ENCODE measurements at places on chromosomes 6 and 20.
A peak's percentile ranks its signal among the peaks of the same experiment; 100 is the strongest.

DNA sequence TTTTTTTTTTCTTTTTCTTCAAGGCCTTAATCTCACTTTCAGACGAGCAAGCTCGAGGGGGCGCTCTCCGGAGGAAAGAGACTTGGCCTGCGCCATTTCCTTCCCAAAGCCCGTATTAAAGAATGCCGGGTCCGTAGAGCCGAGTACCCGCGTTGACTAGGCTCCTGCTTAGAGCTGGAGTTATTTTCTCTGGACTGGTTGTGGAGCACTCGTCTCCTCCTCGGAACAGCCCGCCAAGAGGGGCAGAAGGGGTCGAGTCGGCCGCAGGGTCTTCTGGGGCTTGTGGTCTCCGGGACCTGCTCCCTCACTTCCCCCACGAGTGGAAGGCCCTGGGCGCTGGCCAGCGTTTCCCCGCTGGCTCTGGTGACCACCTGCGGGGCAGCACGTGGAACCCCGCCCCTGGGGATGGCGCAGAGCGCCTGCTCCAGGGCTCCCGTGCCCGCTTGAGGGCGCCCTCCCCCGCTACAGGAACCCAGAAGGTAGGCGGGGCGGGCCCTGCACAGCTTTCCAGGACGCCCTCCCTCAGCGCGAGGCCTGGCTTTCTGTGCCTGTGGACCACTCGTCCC lies 2.7 kb upstream of the MEI4 start:
- DNase-seq = peak; percentile 74

GRCh38 chr20:610130-611046 lies at the start of gene TCF15:
Gene TCF15 (minus strand): TSS chr20:610309. CDS start chr20:610237, 72 bp downstream.
- DNase-seq = peak; percentile 82

- no peak for DNase-seq
These were observed 34.3 kb upstream of the PRIM2 start for GRCh38 chr6:57283106-57283505.

GRCh38 chr20:9179193-9179802 lies 110.4 kb downstream of the PLCB4 start:
- no peak for DNase-seq

DNA sequence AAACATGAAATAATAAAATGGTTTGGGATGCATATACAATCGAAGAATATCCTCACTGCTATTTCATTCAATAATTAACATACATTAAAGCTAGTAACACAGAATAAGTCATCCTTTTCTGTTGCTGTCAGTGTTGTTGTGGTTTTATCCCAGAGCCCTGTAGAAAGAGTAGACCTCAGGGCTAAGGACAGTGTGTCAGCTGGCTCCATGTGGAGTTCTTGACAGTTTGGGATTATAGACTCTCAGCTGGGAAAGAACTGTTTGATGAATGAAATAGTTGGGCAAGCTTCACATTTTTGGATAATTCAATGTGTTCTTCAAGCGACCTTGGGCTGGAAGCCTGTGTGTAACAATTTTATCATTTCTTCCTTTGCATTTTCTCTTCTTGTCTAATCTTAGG lies 10.1 kb downstream of the UTRN start:
- DNase-seq = no peak

DNA sequence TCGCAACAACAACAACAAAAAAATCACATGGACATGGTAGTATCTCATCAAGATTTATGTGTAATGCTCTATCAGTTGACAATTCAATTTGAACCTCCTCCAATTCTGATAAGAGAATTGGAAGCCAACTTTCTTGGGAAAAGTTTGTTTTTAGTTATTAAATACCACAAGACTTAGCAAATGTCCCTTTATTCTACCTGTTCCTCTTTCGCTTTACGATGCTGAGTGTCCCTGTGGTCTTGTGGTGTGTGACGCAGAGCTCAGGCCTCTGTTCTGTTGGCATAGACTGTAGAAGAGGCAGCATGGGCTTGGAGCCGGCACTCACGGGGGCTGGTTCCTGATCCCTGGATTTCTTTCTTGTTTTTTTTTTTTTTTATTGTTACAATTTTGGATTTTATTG lies 76.7 kb downstream of the PSMB1 start:
- DNase-seq = no peak

GRCh38 chr6:34839666-34840352 lies 47.9 kb downstream of the BLTP3A start:
- DNase-seq = no peak

DNA sequence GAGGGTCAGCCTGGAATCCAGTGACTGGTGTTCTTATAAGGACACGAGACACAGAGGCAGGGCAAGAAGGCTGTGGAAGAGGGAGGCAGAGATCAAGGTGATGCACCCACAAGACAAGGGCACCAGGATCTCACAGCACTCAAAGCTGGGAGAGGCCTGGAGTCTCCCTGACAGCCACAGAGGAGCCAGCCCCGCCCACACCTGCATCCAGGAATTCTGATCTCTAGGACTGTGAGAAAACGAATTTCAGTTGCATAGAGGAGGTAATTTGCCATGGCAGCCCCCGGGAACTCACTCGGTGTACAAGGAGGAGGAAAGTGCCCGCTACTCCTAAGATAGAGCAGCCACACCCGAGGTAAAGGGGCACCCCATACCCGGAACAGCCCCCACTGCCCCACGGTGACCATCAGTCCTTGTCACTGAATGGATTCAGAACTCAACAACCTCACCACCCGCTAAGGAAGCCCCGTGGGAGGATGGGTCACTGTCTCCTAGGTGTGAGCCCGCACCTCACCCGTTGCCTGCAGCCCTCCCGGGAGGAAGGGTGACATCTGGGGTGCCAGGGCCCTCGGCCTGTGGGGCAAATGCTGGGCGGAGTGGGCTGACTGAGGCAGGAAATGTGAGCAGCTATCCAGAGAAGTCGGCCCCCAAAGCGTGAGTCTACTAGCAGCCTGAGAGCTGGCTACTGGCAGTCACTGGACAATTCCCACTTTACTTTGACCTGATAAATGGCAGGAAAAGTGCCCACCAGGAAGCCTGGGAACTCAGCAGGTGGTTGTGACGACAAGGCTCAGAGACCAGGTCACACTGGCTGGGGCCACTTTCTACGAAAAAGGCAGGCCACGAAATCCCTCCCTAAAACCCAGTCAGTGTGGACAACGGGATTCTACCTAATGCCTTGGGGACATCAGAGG lies 22.4 kb downstream of the DLL1 start:
- no peak for DNase-seq

GRCh38 chr20:1569415-1569881 lies 11.9 kb upstream of the SIRPD start:
- DNase-seq = peak; percentile 8

- DNase-seq = peak; percentile 72
These were observed 25.8 kb upstream of the CCN6 start for GRCh38 chr6:112027942-112028674.

- no peak for DNase-seq
These were observed 21.1 kb downstream of the FOXC1 start for GRCh38 chr6:1630771-1631217.

DNA sequence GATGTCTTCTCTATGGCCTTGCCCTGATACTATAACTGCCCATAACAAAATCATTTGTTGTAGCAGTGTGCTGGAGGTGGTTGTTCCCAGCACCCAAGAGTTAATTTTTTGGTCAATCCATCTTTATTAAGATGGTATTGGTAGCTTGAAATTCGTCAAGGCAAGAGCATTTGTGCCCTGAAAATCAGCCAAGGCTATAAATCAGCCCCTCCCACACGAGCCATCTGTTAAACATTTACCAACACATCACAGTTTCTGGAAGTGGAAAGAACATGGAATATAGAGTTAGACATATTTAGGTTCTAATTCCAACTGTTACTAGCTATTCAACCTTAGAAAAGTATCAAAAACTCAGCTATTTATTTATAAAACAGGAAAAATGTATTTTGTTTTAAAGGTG lies 888.4 kb upstream of the GJE1 start:
- DNase-seq = no peak

DNA sequence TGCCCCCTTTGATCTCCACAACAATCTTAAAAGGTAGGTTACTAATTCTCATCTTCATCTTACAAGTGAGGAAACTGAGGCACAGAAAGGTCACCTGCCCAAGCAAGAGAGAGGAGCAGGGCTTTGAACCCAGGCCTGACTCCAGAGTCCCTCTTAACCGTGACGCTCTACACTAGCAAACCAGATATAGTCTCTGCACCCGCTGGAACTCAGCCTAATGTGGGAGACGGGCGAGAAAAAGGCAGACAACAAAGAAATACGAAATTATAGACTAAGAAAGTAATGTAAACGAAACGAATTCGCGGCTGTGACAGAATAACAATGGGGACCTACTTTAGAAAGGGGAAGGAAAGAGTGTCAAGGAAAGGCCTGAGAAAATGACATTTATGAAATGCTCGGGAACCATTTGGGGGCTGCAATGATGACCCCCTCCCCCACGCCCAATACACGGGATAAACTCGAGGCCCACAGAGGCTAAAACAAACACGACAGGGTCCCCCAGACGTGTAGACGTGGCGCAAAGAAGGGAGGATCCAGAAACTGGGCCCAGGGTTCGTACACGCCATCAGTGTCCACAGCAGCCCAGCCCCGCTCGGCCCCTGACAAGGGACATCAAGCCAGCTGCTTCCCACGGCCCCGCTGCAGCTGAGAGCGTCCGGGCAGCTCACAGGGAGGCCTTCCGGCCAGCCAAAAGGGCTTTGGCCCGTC lies 637 bp downstream of the TRPC4AP start:
- peak; percentile 58 for DNase-seq

DNA sequence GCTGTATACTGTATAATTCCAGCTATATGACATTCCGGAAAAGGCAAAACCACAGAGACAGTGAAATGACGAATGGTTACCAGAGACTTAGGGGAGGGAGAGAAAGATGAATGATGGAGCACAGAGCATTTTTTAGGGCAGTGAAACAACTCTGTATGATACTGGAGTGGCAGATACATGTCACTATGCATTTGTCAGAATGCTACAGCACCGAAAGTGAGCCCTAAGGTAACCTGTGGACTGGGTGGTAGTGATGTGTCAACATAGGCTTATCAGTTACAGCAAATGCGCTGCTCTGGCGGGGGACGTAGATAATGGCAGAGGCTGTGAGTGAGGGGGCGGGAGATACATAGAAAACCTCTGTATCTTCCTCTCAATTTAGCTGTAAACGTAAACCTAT lies 201.3 kb upstream of the SSTR4 start:
- peak; percentile 41 for DNase-seq

- no peak for DNase-seq
These were observed 129.4 kb downstream of the OR2B2 start for GRCh38 chr6:27782748-27783147.

DNA sequence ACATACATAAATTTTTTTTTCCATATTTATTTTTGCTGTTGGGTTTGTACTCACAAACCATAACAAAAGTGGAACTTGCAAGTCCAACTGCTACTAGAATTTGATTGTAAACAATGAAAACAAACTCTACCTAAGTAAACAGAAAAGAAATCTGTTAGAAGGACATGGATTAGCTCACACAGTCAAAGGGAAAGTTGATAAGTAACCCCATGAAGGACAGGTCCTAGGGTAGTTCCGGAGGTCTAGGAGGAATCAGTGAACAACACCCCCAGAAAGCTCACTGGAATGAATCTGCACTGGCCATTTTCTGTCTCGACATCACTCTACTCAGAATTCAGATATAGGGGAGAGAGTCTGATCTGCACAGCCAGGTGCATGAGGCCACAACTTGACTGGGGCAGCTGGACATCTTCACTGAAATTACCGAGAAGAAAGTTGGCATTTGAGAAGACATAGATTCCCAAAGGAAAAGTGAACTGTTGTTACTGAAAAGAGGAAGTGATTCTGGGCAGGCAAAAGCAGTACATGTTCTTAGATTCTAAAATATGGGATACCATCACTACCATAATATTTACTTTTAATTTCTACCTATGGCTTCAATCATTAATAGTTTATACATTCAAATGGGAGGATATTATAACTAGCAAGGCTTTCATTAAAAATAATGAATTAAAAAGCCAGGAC lies 76.4 kb downstream of the HMGN3 start:
- no peak for DNase-seq

GRCh38 chr20:19392344-19393130 lies 180.1 kb downstream of the SLC24A3 start:
- peak; percentile 19 for DNase-seq

DNA sequence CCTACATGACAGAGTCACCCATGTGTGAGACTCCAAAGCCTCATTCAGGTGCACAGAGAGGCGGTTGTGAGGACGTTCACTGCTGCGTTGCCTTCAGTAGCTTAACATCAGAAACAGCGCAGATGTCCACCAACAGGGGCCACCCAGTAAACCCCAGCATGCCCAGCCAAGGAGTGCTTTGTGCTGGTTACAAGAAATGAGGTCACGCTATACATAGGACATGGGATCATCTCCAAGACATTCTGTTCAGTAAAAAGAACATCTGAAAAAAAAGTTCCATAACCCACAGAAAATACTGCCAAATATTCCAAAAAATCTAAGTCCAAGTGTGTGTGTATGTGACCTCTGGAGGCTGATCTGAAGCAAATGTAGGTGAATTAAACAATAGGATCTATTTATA lies 16.0 kb downstream of the SLC52A3 start:
- DNase-seq = no peak

- DNase-seq = no peak
These were observed 41.2 kb upstream of the KCNG1 start for GRCh38 chr20:51064137-51064536.

- peak; percentile 36 for DNase-seq
These were observed 6.8 kb upstream of the RIPK1 start for GRCh38 chr6:3061501-3061941.

DNA sequence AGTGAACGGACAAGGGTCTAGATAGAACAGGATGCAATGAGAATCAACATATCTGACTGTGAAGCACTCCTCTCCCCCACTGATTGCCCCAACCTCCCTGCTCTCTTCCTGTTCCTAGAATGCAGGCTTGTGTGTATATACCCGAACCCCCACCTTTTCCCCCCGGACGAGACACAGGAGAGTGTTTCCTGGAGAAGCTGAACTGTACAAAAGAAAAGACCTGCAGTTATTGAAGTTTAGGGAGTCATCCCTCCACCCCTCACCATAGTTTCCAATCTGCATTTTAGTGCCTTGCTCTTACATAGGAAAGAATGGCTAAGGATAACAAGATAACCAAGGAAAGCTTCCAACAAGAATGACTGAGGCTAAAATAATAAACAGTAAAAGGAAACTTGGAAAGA lies 55.5 kb upstream of the PDE10A start:
- DNase-seq = no peak

- DNase-seq = peak; percentile 15
These were observed 188.4 kb upstream of the TSHZ2 start for GRCh38 chr20:52783769-52784168.

Measured in hematopoietic multipotent progenitor cell treated with erythropoietin and hydrocortisone succinate and interleukin-3 and kit ligand, for 6 days (in vitro differentiated cells).